ENCODE measurements at places on chromosomes 12 and 14. TPM values are rescaled to one million over a fixed set of nuclear protein-coding genes. Genes with fewer than 3 reads are reported as not detected.
A peak's percentile ranks its signal among the peaks of the same experiment; 100 is the strongest.

DNA sequence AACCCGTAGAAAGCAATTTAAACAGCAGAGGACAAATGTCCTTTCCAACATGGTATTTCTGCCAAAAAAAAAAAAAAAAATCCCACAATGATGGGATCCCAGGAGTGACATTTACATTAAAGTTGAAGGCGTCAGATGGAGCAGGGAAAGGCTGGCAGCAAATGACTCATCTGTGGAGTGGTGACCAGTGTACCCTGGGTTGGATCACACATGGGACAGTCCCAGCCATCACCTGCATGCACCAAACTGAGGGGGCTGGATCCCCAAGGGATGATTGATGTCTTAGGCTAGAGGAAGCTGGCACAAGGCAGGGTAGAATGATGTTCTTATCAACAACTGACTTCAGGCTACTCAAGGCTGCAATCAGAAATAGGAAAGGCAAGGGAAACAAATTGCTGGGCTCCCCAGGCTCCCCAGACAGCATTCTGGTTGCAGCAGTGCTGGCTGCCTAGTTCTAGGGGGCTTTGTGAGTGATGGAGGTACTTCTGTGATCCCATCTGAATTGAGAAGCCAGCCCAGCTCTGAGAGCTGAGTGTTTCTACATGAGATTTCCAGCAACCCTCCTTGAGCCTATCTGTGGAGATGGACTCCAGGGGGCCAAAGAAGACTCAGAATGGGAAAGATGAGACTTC is 117.9 kb downstream of the DPF3 start:
- peak; percentile 47 for DNase-seq

DNA sequence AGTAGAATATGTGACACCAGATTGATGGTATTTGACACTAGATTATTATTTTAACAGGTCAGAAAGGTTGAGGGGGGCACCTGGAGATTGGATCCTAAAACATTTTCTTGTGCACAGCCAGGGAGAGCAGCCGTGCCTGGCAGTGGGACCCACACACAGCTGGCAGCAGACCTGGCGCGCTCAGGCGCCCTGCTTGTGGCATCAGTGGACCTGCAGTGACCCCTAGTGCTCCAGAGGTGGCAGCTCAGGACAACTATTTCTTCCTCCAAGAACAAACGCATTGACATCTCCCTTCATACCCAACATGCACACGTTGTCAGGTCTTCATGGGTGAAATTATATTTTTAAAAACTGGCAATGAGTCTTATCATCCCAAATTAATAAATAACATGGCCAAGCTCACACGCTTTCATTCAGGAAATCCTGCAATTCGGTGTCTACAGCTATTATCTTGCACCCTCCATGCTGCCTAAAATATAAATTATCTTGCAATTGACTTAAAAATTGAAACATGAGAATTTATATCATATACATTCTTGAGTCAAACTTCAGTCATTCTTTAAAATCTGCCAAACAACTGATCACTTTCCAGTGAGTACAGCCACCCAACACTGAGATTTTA is 7.7 kb upstream of the TMEM132D start:
- DNase-seq, result no peak

GRCh38 chr12:65319688-65320200 is 41.3 kb downstream of the MSRB3 start:
- DNase-seq, result no peak

DNA sequence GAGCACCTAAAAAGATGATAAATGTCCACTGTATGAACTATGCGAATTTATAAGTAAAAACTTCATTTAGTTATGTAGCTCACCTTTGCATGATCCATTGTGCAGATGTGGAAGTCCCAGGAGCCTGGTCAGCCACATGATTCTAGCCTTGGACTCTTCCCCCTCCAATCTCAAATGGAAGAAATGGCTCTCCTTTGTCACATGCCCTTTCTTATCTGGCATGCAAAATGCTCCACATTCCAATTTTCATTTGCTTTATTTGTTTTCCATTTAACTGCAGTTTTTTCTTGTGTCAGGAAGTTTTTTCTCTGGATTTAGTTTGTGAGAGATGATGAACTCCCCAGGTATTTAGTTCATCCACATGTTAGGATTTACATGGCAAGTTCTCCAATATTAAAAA is 73.8 kb downstream of the DYRK2 start:
- DNase-seq, result no peak

The CPNE6 gene
- 0.24 TPM for total RNA-seq

DNA sequence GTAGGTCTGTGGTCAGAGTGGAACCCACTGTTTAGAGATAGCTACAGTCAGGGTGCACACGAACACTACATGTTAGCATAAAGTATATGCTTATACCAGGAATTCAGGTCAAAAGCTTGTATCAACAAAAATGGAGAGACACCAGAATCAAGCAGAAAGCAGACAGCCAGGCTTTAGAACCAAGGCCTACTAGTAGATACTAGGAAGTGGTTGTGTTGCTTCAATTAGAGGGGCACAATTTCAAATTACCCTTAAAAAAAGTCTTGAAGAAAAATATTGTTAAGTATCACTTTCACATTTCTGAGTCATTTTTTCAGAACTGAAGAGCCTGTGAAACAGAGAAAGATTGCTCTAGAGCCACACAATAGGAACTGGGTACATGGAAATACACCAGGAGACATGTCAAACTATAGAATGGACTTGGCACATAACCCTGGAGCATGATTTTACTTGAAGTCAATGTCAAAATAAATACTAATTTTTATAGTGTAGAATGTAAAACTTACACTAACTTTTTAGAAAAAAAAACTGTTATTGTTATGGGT is 41.6 kb downstream of the LRRC9 start:
- DNase-seq, result no peak

The OR2AP1 gene
- not detected for total RNA-seq

GRCh38 chr12:3341594-3341993 is 149.4 kb upstream of the PRMT8 start:
- no peak for DNase-seq

DNA sequence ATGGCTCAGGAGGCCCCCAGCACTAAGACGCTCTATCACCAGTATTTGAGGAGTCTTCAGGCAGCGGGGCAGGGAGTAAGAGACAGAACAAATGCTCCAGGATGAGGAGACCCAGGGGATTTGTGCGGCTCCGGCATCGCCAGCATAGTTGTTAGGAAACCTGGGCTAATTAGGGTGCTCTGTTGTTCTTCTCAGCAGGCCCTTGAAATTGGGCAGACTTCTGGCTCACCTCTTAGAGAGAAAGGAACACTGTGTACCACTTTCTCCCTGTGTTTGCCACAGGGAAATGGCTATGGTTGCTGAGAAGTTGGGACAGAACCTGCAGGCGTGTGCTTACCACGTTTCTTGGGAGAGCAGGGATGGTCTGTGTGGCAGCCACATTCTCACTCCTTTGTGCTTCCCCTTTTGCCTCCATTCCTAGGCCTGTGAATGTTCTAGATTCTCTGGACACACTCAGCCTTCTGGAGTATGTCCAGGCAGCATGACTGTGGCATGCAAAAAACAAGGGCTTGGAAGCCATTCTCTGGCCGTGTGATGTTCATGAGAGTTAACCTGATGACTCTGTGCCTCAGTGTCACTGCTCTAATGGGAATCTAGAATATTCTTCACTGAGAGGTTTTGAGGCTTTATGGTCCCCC is 109.0 kb downstream of the CHST11 start:
- no peak for DNase-seq

DNA sequence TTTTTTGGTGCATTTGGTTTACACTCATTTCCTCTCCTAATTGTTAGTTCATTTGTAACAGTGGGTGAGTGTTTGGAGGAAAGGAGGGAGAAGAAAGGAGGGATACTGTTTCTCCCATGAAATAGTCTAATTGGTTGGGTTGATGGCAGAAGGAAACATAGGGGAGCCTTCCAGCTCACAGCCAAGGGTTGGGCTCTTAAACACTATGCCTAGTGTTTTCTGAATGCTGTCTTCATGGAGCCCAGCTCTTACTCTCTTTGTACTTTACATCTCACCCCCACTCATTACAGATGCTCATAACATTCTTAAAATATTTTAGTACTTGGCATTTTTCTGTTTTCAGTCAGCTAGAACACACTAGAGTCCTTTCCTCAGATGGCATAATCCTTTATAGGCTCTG is 38.2 kb downstream of the BAZ2A start:
- no peak for DNase-seq

DNA sequence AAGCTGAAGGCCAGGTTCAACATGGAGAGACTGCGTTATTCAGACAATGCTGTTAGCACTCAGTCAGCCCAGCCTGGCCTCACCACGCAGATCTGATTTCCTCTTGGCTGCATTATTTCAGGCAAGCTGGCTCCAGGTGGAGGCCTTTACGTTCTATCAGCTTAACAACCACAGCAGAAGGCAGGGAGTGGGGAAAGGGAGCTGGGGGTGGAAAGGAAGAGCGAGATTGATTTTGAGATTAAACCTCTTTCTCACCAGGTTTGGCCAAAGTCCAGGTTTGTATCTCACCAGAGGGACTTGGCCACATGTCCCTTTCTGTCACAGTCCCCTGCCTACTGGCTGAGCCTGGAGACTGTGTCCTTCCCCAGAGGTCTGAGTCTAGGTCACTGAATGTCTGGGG is 543.7 kb upstream of the TMEM132C start:
- DNase-seq, result no peak

The EXOC5 gene
- 37.8 TPM for total RNA-seq

DNA sequence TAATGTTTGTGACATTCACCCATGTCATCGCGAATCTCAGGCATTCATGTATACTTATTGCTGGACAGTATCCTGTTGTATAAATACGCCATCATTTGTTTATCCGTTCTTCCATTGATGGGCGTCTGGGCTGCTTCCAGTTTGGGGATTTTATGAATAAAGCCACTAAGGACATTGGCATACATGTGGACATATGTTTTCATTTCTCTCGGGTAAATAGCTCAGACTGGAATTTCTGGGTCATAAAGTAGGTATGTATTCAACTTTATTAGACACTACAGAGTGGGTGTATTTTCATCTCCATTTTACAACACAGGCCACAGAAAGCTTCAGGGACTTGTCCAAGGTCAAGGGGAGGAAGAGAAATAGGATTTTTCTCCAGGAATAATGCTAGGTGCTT is 48.9 kb downstream of the HRK start:
- no peak for DNase-seq

The CELA1 gene
- not detected for total RNA-seq

DNA sequence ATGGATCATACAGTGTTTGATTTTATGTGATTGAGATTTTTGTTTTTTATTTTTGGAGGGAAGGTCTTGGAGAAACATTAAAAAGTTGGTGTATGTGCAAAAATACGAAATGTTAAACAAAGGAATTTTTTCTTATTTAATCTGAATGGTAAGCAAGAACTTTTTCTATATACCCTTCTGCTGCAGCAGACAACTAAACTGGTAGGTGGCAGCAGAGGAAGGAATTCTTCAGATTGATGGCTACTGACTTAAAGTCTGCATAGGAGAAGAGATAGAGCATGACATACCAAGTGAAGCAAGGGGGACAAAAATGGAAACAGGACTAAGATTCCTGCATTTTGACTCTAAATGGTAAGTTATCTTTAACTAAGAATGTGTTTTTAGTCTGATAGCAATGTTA is 42.0 kb upstream of the A2ML1 start:
- no peak for DNase-seq

DNA sequence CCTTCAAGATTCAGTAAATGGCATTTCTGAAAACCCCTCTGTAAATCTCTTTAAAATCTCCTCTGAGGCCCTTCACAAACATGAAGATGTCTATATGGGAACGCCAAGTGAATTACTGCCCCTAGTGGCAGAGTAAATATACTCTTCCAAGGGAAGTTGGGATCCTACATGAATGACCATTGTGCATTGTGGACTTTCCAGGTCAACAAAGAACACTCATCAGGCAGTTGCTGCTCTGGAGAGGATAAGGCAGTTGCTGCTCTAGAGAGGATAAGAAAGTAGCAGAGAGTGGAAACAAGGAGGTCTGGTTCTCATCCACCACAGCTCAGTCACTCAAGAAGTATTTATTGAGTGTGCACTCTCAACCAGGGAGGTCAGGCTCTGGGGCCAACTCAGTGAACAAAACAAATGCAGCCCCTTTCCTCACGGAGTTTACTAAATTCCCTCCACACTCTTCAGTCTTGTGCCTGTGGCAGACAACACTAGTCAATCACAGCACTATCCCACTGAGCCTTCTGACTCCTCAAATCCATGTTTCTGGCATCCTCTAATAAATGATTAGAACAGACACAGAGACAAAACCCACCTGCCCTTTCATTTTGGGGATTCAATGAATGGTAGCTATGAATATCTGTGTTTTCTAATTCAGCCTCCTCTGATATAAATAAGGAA is 52.9 kb downstream of the SVOP start:
- no peak for DNase-seq

Data from right atrium auricular region (tissue), 2 donors.